T47D (cell line): ENCODE measurements at places on chromosomes 6 and 20.

GRCh38 chr20:34643928-34644327 lies 33.0 kb downstream of the PIGU start:
- DNase-seq, result no peak

DNA sequence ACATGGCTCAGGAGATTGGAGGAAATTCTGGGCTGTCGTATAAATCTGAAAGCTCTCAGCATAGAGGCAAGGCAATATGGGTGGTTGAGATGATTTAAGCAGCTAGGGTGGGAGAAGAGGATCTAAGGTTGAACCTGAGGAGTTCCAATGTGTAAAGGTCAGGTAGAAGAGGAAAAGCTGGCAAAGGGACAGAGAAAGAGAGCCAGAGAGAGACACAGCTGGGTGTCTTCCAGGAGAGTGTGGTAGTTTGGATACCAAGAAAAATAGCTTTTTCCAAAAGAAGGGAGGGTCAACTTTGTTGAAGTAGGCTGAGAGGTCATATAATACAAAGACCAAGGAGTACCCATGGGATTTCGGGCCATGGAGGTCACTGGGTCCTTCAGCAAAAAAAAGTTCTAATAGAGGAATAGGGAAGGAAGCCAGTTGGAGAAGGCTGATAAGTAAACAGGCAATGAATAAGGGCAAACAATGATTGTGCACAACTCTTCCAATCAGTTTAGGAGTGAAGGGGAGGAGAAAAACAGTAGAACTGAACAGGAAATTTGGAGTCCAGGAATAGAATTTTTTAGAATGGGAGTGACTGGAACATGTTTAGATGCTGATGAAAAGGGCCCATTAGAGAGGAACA lies 135.1 kb downstream of the QRSL1 start:
- DNase-seq, result no peak

- DNase-seq, result no peak
Observed at GRCh38 chr6:81590314-81590691, 162.2 kb downstream of the TENT5A start.

GRCh38 chr20:2688041-2688591 lies 4.5 kb upstream of the EBF4 start:
- DNase-seq, result no peak

GRCh38 chr6:5205877-5206850 lies 54.6 kb downstream of the LYRM4 start:
- DNase-seq, result no peak

DNA sequence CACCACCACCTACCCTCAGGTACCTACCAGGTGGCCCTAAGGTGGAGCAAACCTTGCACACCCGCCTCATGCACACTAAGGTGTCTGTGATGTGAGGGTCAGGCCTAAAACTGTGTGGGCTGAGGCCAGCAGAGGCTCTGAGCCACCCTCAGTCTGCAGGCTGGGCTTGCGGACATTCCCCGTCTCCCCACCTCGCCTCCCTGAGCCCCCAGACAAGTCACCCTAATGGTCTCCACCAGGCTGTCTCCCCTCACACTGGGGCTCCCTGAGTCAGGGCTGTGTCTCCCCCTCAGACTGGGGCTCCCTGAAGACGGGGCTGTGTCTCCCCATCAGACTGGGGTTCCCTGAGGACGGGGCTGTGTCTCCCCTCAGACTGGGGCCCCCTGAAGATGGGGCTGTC lies 12.5 kb downstream of the PRPH2 start:
- DNase-seq, result no peak

DNA sequence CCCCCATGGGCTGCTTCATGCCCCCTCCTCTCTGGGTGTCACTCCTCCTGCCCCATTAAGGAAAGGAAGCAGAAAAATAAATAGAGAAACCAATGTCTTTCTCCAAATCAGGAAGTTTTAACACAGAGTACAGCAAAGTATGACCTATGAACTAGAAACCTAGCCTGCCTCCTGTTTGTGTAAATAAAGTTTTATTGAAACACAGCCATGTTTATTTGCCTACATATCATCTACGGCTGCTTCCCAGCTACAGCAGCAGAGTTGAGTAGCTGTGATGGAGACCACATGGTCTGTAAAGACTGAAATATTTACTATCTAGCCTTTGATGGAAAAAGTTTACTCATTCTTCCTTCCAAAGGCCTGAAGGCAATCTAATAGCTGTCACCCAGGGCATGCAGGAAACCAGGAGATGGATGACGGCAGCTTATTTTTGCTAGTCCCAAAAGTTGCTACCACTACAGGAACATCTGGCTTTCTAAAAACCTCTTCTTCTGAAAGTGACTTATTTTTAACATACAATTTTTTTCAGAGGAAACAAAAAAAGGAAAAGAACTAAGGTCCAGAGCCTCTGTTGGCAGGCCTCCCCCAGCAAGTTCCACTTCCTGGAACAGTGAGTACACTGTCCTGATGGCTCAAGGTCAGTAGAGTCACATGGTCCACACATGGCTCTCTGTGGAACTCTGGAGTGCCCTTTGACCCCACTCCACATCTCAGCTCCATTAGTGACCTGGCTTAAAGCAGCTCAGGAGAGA lies 287.8 kb downstream of the PTPRT start:
- DNase-seq, result no peak

- no peak for DNase-seq
Observed at GRCh38 chr6:149940672-149940982, 1.2 kb upstream of the ULBP2 start.

- no peak for DNase-seq
Observed at GRCh38 chr6:101689156-101689555, 295.6 kb downstream of the GRIK2 start.

DNA sequence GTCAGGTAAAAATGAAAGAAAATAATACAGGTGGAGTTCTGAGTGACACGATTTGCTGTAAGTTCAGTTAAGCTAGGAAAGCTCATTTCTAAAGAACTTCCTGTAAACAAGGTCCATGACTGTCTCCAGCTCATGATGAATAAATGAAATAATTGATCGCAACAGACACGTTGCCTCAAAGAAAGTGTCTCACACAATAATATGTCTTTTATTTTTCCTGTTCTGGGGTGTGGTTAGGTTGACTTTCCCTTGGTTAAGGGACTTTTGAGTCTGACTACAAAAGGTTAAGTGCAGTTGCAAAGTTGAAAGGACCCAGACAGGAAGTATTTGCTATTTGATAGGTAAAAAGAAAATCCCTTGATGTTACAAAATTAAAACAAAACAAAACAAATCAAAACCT lies 304.2 kb upstream of the PRDM1 start:
- no peak for DNase-seq

DNA sequence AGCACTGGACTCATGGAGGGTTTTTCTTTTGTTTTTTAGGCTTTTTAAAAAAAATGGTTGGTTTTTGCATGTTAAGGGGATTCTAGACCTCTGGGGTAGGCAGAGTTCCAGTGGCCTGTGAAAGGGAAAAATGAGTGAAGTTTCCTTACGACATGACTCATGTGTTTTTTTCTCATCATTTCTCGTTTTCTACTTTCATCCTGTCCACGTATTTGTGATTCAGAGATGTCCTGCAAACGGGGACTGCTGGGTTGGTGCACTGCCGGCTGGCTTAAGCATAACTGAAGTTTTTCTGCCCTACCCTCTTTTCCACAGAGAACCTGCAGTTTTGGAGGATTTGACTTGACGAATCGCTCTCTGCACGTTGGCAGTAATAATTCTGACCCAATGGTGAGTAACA lies 182.3 kb downstream of the SASH1 start:
- DNase-seq, result no peak

- no peak for DNase-seq
Observed at GRCh38 chr6:92352130-92352529, 1067.2 kb downstream of the EPHA7 start.

GRCh38 chr20:16158090-16158975 lies 414.9 kb downstream of the KIF16B start:
- no peak for DNase-seq

GRCh38 chr6:35048631-35049083 lies 92.5 kb downstream of the TCP11 start:
- DNase-seq, result no peak

DNA sequence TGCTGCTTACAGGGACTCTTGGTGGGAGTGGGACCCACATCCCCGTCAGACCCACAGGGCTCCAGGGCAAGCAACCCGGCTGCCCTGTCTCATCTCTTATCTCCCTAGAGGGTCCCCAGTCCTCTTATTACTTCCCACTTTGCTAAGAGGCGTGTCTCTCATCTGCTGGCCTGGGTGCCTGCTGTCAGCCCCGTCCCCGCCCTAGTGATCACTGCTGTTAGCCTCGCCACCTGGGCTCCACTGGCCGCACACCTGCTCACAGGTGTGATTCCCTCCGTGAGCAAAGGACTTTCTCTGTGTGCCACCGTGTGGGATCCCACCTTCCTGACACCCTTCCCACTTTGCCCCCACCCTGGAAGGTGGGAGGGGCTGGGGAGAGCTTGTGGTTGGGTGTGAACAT lies 57.6 kb downstream of the TCP11 start:
- no peak for DNase-seq

DNA sequence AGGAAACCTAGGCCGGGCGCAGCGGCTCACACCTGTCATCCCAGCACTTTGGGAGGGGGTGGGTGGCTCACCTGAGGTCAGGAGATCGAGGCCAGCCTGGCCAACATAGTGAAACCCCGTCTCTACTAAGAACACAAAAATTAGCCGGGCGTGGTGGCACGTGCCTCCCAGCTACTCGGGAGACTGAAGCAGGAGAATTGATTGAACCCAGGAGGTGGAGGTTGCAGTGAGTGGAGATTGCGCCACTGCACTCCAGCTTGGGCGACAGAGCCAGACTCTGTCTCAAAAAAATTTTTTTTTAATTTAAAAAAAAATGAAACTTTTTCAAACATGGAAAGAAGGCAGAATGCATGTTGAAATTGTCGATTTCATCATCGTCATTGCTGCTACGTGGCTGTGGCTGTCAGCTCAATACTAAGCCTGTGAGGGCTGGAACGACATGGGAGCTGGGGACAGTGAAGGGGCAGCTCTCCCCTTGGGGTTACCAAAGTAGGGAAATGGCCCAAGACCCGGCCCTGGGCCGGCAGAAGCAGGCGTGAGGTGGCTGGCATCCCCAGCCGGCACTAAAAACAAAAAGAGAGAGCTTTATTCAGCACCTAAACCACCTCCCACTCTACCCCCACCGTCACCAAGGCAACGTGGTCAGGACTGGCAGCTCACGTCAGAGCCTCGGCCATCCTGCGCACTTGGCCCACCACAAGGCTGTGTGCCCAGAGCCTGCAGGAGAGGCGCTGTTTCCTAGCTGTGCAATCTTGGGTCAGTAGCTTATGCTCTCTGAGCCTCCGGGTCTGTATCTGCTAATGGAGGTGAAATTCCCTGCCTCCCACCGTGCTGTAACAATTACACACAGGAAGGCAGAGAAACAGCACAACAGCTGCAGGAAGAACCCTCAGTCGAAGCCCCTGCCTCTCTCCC lies 30.8 kb downstream of the AGPAT4 start:
- no peak for DNase-seq

DNA sequence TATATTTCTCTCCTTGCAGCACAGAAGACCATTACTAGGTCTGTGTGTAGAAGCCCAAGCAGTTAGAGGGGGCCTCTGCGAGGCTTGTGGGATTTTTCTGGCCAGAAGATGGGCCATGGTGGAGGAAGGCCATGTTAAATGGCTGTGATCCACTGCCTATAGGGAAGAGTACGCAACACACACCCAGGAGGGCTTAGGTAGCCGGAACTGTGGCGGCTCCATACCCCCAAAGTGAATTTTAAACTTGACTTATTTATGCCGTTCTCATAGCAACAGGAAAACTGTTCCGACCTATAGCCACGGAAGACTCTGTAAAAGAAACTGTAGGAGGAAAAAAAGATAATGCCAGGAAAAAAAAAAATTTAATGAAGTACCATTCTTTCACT lies 69.5 kb downstream of the SLX4IP start:
- DNase-seq, result no peak
